ENCODE measurements at places on chromosomes 7 and 10. TPM values are rescaled to one million over a fixed set of nuclear protein-coding genes. Genes with fewer than 3 reads are reported as not detected.
A peak's percentile ranks its signal among the peaks of the same experiment; 100 is the strongest.

DNA sequence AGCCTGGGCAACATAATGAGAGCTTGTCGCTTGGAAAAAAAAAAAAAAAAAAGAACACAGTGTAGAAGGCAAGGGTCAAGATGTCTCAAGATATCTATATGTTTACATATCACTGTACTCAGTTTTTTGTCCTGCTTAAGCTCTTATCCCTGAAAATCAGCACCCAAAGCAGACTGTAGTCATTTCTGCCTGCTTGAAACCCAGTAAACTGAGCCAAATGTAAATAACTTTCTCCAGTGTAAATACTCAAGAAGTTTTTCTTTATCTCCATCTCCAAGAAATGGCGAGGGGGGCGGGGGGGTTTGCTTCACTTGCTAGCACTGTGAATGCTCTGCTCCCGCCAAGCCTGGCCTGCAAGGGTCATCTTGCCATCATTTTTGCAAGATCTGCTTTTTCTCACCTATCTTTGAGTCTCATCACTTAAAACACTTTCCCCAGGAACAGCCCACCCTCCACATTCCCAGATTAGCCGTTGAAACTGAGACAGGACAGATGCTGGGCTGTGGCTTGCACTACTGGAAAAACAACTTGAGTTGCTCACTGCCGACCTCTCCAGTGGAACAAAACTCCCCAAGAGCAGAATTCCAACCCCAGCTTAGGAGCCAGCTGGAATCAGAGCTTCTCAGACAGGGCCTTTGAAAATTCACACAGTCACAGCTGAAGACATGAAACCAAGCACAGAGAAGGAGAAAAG lies 54.6 kb downstream of the AFAP1L2 start:
- H3K36me3 ChIP-seq = no peaks in the 10 kb centered on the region
- no peak for DNase-seq
- H3K4me3 ChIP-seq = no peak overlapping the region
- peak overlapping the region; percentile 2 for H3K27ac ChIP-seq
- H3K4me1 ChIP-seq = peaks cover 46% of the 10 kb centered on the region
- H3K27me3 ChIP-seq = no peaks in the 10 kb centered on the region

CUEDC2 gene
- total RNA-seq = 64.3 TPM

TAC1 gene
- not detected for total RNA-seq

- no peak overlapping the region for H3K4me3 ChIP-seq
- peaks cover 14% of the 10 kb centered on the region for H3K27me3 ChIP-seq
- H3K36me3 ChIP-seq = no peaks in the 10 kb centered on the region
- H3K4me1 ChIP-seq = no peaks in the 10 kb centered on the region
Measured at GRCh38 chr10:48763403-48763965, 78.8 kb downstream of the WDFY4 start.

- no peak for DNase-seq
- H3K4me1 ChIP-seq = peaks cover 39% of the 10 kb centered on the region
- peaks cover 9% of the 10 kb centered on the region for H3K36me3 ChIP-seq
- no peaks in the 10 kb centered on the region for H3K27me3 ChIP-seq
- peak overlapping the region; percentile 49 for H3K27ac ChIP-seq
- no peak overlapping the region for H3K4me3 ChIP-seq
Measured at GRCh38 chr7:100152404-100152803, 3.7 kb downstream of the LAMTOR4 start.

GRCh38 chr7:155166673-155167370 lies 96.7 kb downstream of the HTR5A start:
- no peak overlapping the region for H3K4me3 ChIP-seq
- no peak for DNase-seq
- H3K27me3 ChIP-seq = peaks cover 18% of the 10 kb centered on the region
- H3K4me1 ChIP-seq = no peaks in the 10 kb centered on the region

MUC3A gene
- total RNA-seq = not detected

DNA sequence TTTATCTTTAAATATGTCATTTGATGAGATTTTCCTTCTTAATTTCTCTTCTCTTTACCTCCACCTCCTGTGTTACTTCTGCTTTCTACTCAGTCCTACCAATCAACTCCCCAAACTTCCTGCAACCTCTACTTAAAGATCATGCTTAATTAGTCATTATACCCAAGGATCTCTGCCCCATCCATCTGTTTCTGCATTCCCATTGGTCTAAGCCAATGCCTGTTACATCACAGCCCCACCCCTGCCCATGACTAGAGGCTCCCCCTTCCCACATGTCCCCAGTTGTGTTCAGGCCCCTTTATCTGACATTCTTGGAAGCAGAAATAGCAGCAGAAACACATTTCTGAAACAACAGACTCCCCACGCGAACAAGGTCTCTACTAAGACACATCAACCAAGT lies 319.1 kb upstream of the NFE2L3 start:
- no peaks in the 10 kb centered on the region for H3K27me3 ChIP-seq
- H3K27ac ChIP-seq = peak overlapping the region; percentile 82
- no peak overlapping the region for H3K4me3 ChIP-seq
- H3K36me3 ChIP-seq = peaks cover 8% of the 10 kb centered on the region
- DNase-seq = no peak

DNA sequence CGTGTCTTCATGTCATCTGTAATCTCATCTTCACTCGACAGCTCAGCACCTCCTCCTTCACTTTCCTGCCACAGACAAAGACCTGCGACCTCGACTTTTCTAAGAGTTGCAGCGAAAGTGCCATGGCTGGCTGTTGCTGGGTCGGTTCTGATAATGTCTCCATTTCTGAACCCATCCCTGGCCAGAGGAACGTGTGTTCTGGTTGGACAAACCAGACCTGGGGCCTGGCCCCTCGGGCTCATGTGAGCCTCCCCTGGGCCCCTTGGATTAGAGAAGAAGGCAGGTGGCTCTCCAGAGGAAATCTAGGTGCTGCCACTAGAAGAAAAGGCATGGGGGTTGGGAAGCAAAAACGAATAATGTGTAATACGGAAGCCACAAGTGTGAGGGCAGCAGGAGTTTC lies 273.7 kb downstream of the GLRX3 start:
- no peak overlapping the region for H3K4me3 ChIP-seq
- no peaks in the 10 kb centered on the region for H3K4me1 ChIP-seq
- no peaks in the 10 kb centered on the region for H3K36me3 ChIP-seq
- DNase-seq = no peak
- no peak overlapping the region for H3K27ac ChIP-seq

GRCh38 chr7:19056305-19056704 lies 61.1 kb downstream of the TWIST1 start:
- no peaks in the 10 kb centered on the region for H3K27me3 ChIP-seq
- DNase-seq = no peak
- no peak overlapping the region for H3K27ac ChIP-seq
- no peaks in the 10 kb centered on the region for H3K4me1 ChIP-seq
- H3K4me3 ChIP-seq = no peak overlapping the region

GRCh38 chr10:11472158-11472753 lies 139.2 kb downstream of the USP6NL start:
- H3K4me3 ChIP-seq = no peak overlapping the region
- H3K4me1 ChIP-seq = peaks cover 9% of the 10 kb centered on the region
- H3K27me3 ChIP-seq = no peaks in the 10 kb centered on the region
- no peak for DNase-seq
- peaks cover 1% of the 10 kb centered on the region for H3K36me3 ChIP-seq
- H3K27ac ChIP-seq = no peak overlapping the region
